Stimulated activated CD8-positive, alpha-beta memory T cell treated with anti-CD3 and anti-CD28 coated beads, Interleukin-15, amount 100 ng/mL, for 4 hours (primary cell): ENCODE measurements at places on chromosomes 12 and 14.
A peak's percentile ranks its signal among the peaks of the same experiment; 100 is the strongest.

- peak; percentile 73 for DNase-seq
Measured at GRCh38 chr12:124914392-124915238, at the start of gene UBC. UBC (minus strand) TSS chr12:124914650; CDS start chr12:124913771, 879 bp downstream.

- DNase-seq, result no peak
Measured at GRCh38 chr14:92511453-92512238, 1.9 kb upstream of the RIN3 start.

DNA sequence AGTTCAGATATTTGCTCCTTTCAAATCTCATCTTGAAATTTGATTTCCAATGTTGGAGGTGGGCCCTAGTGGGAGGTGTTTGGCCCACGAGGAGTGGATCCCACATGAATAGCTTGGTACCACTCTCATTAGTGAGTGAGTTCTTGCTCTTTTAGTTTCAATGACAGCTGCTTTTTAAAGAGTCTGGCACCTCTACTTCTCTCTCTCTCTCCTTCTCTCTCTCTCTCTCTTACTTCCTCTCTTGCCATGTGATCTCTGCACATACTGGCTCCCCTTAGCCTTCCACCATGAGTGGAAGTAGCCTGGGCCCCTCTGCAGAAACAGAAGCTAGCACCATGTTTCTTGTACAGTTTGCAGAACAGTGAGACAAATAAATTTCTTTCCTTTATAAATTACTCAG is 25.1 kb downstream of the GPR65 start:
- no peak for DNase-seq

DNA sequence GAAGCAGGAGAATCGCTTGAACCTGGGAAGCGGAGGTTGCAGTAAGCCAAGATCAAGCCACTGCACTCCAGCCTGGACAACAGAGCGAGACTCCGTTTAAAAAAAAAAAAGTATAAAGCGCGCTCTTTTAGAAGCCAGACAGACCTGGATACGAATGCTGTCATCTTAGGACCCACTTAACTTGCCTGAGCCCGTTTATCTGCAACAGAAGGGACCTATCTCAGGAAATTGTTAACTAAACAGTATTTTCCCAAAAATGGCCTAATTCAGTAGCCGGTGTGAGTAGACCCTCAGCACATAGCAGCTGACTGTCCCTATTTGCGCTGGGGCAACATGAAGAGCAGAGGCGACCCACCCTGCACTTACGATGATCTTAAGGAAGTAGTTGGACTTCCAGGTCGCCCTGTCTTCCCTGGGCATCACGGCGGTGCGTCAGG is 529 bp downstream of the RPLP0 start:
- no peak for DNase-seq

DNA sequence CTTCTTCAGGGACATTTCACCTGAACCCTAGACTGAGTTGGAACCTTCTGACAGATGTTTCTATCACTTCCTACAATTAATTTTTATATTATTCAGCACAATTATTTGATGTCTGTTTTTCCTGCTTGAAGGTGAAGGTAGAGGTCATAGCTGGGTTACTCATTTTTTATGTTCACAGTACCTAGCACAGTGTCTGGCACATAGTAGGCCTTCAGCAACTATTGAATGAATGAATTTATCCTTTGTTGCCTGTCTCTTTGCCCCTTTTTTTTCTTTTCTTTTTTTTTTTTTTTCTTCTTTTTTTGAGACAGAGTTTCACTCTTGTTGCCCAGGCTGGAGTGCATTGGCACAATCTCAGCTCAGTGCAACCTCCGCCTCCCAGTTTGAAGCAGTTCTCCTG is 29.5 kb upstream of the FAM177A1 start:
- DNase-seq, result no peak

- no peak for DNase-seq
Measured at GRCh38 chr14:23695664-23695999, 59.5 kb downstream of the DHRS2 start.

DNA sequence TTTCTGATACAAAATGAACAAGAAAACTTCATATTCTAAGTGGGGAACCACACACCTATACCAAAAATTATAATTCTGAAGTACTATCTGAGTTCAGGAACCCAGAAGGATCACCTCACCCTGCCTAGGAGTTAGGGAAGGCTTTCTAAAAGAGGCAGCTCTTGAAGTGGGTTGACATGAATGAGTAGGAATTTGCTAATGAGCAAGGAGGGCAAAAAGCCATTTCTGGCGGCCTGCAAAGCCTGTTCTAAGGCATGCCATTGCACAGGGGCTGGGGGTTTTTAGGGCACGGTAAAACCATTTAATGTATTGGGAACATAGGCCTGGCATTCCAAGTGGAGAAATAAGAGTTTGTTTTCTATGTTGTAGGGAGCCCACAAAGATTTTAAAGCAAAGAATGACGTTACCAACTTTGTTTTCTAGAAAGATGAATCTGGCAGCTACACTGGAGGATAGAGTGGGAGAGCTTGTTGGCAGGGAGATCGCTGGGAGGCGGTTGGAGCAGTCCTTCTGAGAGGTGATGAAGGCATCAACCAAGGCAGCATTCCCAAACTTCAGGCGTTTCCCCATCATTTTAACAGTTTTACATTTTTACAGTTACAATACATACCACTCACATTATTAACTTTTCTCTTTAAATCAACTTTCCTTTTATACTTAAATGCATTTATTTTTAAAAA is 14.1 kb downstream of the IFT43 start:
- no peak for DNase-seq

DNA sequence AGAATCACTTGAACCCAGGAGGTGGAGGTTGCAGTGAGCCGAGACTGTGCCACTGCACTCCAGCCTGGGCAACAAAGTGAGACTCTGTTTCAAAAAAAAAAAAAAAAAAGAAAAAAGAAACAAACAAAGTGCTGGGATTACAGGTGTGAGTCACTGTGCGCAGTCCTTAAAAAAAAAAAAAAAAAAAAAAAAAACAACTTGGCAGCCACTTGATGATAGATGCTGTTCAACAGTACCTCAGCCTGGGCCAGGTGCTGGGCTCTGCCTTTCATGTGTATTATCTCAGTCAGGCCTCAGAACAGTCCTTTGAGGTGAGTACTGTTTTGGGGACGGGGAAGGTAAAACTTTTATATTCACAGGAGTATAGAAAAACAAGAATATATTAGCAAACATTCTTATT is 9.6 kb downstream of the ACADS start:
- no peak for DNase-seq

GRCh38 chr12:14362352-14362751 is 3.1 kb upstream of the ATF7IP start:
- DNase-seq, result no peak

- DNase-seq, result no peak
Measured at GRCh38 chr12:13119826-13120225, 16.4 kb upstream of the GSG1 start.

DNA sequence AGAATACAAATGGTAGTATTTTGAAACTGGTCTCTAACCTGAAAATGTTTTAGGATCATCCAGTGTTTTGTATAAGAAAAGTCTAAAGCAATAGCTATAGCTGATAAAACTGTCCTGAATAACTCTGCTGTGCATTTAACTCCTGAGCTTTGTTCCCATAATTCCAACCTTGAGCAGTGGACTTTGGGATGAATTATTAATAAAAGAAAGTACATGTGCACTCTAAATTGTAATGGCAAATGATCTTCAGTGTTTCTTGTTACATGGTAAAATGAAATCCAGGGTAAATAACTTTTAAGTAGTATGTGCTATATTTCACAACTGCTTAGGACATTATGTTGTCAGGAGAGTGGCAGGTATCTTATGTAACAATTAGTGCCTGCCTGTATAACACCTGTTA is 345.6 kb downstream of the SLC16A7 start:
- no peak for DNase-seq

GRCh38 chr14:54854181-54854580 is 48.4 kb downstream of the GCH1 start:
- no peak for DNase-seq

- no peak for DNase-seq
Measured at GRCh38 chr12:15356951-15357364, 34.6 kb downstream of the PTPRO start.

DNA sequence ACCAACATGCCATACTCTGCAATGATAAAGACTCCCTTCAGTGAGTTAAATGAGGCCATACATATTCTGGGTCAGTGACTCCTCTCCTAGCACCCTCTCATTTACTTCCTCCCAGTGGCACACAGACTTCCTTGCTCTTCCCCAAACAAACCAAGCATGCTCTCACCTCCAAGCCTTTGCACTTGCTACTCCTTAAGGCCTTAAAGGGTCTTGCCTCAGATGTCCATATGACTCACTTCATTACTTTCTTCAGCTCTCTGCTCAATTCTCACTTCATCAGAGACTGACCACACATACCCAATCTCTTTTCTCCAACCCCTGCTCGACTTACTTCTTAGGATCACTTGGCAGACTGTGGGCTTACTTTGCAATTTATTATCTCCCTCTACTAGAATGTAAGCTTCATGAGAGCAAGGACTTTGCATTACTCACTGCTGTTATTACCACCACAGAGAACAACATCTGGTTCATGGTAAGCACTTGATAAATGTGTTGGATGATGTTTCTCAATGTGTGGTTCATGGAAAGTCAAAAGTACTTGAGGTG is 22.8 kb downstream of the DDX24 start:
- DNase-seq, result no peak

DNA sequence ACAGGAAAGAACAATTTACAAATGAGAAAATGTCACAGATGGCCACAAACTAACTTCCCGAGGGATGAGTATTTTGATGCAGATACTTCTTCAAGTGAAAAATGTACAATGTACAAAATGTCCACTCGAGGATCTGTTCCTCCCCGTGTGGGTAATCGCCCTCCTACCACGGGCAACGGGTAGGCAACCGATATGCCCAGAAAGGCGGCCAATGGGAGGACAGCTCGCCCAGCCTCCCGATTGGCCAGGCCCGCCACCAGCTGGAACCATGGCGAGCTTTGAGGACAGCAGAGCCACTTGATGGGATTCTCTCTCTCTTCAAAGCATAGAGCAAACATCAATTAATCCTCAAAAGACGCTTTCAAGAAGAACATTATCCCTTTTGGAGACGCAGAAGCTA is 42.3 kb downstream of the DPF3 start:
- no peak for DNase-seq

- no peak for DNase-seq
Measured at GRCh38 chr12:89704457-89704856, 4.2 kb downstream of the ATP2B1 start.

- no peak for DNase-seq
Measured at GRCh38 chr14:96156804-96157760, 47.6 kb upstream of the BDKRB2 start.
